ENCODE measurements at places on chromosomes 2 and 18.

DNA sequence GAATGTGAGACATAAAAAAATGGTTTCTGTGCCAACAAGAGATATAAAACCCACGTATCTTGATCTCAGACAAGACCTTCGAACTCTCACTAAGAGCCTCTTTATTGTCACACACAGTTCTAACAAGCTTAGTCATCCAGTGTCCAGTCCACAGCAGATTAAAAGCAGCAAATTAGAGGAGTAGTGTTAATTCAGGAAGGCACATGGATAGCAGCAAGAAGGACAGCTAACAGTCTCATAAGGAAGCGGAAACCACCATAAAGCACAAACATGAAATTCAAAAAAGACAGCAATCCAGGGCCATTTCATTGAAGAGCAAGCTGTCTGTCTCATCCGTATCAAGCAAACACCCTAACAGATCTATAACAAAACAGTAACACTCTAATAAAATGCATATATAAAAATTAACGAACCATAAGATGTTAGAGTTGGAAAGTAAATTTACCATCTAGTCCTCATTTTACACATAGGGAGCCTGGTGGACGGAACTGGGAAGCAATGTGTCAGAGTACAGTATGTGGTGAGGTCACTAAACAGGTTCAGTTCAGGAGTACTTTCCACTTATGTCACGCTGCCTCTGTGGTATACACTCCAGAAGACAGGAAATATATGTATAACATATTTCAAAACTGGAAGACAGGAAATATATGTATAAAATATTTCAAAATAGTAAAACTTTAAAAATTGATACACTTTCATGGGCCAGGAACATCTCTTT is 18.3 kb downstream of the AAK1 start:
- DNase-seq, result no peak

DNA sequence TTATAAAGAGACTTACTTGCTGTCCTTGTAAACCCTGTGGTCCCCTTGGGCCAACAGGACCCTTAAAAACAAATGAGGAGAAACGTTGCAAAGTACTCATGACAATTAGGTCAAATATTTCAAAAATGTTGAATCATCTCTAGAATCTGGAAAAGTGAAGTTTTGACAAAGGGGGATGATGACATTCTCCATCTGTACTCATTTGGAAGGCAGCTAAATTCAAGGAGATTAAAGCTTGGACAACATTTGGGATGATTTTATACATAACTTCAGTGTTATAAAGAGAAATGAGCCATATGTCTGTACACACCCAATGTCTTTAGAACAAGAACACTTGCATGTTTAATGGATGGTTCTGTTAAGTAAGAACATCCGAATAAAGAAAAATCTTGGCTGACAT is 92.9 kb downstream of the COL5A2 start:
- peak; percentile 47 for DNase-seq

GRCh38 chr2:187404431-187405110 is 43.5 kb downstream of the CALCRL start:
- DNase-seq, result no peak

DNA sequence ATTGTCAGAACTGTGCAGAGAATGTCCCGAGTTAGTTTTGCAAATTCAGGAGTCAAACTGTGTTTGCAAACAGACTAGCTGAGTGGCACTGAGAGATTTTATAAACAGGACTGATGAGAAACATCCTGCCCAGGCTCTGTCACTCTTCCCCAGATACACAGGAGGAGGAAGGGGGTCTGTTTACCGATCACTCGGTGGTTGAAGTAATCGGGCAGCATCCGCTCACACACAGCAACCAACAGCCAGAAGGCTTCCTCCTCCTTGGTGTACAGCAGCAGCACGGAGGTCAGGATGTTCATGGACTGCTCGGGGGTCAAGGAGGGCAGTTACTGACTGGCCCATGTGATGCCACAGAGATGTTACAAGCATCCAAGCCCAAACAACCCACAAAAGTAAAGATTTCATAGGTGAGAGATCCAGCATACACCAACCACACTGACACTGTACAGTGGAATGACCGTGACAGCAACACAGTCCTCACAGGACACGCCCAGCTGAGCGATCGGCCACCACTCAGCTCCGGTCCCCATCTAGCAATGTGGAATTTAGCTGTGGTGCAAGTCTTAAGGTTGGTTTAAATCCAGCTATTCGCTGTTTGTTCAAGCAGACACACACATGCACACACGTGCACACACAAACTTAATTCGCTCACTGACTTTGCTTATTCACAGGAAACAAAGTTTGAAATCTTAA is 30.1 kb downstream of the RPL31 start:
- DNase-seq, result no peak

DNA sequence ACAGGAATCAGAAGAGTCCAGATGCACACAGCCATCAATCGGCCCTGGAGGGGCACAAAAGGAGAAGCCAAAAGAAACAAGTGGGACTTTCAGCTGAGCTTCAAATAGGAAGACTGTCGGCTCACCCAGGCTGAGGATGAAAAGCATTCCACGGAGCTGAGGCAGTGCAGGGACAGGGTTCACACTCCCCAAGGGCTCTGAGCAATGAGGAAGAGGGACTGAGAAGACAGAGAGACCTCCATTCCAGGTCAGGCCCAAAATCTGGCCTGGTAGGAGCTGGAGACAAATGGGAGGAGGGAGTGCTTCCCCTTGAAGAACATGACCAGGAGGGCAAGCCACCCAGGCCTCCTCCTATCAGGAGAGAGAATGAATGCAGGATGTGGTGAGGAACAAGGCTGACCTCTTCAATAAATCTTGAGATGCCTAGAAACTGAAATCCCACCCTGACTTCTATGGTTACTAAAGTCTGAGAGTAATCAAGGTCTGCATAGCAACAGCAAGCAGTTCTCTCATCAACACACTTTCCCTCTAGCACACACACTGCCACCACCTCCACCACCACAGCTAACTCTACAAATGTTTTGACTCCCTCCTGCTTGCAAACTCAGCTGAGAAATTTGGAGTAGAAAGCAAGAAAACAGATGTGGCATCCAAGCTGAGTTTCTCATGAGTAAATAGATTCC is 434.4 kb downstream of the TNS1 start:
- peak; percentile 76 for DNase-seq

DNA sequence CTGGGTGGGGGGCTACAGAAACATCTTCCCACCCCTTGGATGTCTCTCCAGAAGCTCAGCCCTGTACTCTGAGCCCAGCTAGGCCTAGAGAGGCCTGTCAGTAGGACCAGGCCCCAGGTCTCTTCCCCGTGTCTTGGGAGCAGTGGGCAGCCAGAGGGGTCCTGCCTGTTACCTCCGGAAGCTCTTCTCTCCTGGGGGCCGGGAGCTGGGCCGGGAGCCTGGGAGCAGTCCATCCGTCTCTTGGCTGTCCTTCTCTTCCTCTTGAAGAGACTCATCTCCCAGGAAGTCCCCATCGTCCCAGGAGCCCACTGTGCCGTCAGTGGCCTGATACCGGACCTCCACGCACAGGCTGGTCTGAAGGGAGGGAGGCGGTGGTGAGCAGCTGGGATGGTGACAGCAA is 38.3 kb upstream of the OTOF start:
- DNase-seq, result no peak

DNA sequence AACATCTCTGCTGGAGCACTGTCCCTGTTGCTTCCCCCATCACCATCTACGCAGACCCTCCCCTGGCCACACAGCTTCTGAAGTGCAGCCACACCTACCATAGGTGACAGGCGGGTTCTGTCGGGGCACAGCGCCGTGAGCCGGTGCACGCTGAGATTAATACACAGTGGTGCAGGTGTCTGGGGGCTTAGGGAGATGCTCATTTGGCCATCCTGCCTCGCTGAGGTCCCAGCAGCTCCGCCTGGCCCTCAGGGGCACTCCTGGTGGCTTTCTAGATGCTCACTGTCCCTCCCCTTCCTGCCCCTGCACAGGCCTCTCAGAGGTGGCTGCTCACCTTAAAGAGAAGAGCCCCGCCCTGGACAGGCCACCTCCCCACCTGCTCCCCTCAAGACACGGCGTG is 18.9 kb upstream of the RPL31 start:
- DNase-seq, result no peak

- DNase-seq, result no peak
These were observed 244.7 kb upstream of the MMADHC start for GRCh38 chr2:149832324-149832723.

DNA sequence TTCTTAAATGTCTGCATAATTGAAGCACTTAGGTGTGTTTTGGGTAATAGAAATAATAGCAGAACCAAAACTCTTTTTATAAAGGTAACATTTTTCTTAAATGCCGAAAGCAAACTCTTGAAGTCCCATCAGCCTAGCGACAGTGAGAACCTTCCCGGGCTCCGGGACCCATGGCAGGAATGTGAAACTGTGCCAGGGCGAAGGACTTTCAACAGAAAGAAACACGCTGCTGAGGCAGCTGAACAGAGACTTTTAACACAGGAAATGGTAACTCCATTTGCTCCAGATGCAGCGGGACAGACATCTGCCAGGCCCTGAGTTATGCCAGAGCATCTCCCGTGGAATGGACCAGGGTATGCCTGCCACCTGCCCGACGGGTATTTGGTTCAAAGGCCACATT is 34.3 kb downstream of the SALL3 start:
- no peak for DNase-seq

GRCh38 chr2:2044269-2045057 is 286.6 kb downstream of the MYT1L start:
- DNase-seq, result no peak

DNA sequence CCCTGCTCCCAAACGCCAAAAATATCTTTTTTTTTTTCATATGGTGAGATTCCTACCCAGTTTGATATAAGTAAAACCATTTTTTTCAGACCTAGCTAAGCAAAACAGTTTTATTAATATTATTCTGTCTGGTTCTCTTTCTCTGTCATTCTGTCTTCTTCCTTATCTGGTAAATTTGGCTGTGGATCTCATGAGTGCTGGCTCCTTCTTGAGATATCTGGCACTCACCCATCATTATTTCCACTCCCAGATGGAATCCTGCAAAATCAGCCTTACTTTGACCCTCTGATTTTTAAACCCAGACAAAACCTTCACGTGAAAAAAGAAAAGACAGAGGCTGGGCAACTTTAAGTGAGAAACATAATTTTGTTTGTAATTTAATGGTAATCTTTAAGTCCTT is 373.6 kb downstream of the NYAP2 start:
- no peak for DNase-seq

GRCh38 chr2:119049968-119050704 is 108.1 kb downstream of the MARCO start:
- no peak for DNase-seq

DNA sequence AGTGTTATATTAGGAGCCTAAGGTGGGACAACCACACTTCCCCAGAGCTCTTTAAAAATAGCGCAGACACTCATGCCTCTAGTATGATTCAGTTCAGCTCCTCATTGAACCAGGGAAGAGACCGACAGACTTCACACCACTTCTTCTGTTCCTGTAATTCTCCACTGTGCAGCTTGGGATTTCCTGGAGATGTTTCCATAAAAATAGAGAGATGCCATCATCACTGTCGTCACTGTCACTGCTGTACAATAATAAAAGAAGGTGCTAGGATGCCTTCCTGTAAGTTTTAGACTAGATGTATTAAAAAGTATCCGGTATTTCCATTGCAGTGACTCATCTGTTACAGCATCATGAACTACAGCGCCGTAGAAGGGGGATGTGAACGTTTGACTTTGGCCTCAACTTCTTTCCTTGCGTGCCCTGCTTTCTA is 110.9 kb downstream of the FAM210A start:
- no peak for DNase-seq

- DNase-seq, result no peak
These were observed 2.7 kb downstream of the COPS9 start for GRCh38 chr2:240133401-240133800.

Measured in AG04449 (cell line).